CD4-positive, alpha-beta T cell treated with Interleukin-17A for 1 hour (primary cell): ENCODE measurements at places on chromosomes 1 and 21.

- no peak for DNase-seq
These were observed 481.3 kb downstream of the CAMTA1 start for GRCh38 chr1:7266561-7266960.

DNA sequence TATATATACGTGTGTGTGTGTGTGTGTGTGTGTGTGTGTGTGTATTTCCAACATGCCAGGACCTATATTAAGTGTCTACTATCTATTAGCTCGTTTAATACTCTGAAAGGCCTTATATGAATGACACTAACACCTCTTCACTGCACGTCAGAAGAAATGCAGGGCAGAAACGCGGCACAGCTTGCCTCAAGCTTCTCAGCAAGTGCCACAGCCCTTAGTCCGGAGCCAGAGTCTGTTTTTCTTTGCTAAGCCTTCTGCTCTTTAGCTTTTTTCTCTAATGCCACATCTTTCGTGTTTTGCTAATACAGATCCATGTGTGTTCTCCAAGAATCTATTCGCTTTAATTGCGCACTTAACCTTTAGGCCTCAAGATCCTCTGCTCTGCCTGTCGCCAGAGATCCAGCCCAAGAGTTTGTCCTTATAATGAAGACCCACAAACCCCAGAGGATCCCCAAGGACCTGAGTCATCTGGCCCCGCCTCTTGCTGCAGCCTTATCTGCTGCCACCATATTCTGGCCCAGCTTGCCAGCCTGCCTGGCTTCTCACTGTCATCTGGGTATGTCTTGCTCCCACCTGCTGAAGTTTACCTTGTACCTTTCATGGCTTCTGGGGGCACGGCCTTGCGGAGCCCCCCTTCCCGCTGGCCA lies 2.0 kb upstream of the TRIM58 start:
- no peak for DNase-seq

DNA sequence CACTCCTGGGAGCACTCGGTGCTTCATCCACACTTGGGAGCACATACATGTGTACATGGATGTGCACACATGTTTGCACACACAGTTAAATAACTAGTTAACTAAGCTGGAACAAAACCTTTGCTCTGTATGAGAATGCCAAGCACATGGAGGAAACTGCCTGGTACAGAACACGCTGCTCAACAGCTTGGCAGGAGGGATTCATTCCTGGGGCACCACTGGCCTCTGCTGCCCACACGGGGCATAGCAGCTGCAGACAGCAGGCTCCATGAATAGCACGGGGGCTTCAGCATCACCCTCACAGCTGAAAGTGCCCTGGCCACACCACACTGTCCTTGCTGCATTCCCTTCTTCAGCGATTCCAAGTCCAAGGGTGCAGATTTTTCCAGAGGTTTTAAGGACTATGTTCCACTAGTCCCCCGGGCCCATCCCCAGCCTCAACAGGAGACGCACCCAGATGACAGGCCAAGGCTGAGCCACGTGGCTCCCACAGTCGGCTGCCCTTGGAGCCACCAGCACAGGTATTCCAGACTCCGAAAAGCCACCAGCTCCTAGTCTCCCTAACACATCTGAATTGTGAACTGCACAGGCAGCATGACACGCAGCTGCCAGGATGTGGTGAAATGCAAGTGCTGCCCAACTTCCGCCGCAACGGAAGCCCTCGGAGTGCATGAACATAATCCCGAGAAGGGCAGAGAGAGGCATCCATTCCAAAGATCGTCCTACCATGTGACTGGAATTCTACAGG lies 16.9 kb downstream of the NPHP4 start:
- peak; percentile 63 for DNase-seq

- DNase-seq, result no peak
These were observed 30.7 kb upstream of the OPRD1 start for GRCh38 chr1:28781305-28781704.

- no peak for DNase-seq
These were observed 398.4 kb downstream of the ZP4 start for GRCh38 chr1:237492359-237492758.

GRCh38 chr1:63327417-63328054 lies 5.2 kb downstream of the FOXD3 start:
- DNase-seq, result peak; percentile 44

DNA sequence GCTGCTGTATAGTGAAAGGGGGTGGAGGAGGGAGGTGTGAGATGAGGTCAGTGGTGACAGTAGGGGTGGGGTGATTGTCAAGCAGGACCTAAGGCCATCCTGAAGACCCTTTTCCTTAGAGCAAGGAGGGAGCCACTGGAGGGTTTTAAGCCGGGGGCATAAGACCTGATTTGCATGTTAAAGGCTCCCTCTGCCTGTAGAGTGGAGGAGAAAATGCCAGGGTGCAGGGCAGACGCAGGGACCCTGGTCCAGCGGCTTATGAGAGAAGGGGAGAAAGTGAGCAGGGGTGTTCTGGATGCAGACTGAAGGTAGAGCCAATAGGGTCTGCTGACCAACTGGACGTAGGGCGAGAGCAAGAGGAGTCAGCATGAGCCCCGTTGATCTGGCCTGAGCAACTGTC lies 154.1 kb downstream of the TRABD2B start:
- no peak for DNase-seq

DNA sequence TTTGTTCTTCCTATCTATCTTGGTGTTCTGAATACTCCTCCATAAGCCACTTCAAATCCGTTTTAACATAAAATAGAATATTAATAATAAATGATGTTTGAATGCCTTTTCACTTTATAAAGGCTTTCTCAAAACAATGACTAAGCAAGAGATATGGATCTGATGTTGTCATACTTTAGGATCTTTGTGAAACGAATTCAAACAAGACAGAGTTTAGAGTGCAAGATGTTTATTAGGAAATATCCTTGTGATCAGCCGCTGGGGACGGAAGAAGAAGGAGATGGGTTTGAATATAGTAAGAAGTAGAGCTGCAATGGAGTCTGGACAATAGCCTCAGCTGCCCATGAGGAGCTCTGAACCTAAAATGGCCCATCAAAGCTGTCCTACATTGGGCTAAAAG lies 351.8 kb downstream of the NEGR1 start:
- no peak for DNase-seq

DNA sequence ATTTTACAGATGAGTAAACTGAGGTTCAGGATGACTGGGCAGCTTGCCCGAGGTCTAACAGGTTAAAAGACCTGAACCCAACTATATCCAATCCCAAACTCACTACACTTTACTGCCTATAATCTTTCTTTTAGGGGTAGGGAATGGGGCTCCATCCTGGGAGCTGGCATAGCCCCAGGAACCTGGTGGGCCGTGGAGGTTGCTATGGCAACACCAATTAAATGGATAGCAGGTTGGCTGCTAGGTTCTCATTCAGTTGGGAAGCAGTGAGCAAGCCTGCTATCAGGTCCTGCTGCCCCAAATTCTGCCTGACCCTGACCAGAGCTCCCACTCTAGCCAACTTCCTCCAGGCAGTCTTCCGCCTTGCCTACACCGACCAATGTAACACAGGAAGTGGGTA lies 40.9 kb downstream of the LRP8 start:
- DNase-seq, result no peak

- no peak for DNase-seq
These were observed 71.0 kb upstream of the ZP4 start for GRCh38 chr1:237961754-237962153.

DNA sequence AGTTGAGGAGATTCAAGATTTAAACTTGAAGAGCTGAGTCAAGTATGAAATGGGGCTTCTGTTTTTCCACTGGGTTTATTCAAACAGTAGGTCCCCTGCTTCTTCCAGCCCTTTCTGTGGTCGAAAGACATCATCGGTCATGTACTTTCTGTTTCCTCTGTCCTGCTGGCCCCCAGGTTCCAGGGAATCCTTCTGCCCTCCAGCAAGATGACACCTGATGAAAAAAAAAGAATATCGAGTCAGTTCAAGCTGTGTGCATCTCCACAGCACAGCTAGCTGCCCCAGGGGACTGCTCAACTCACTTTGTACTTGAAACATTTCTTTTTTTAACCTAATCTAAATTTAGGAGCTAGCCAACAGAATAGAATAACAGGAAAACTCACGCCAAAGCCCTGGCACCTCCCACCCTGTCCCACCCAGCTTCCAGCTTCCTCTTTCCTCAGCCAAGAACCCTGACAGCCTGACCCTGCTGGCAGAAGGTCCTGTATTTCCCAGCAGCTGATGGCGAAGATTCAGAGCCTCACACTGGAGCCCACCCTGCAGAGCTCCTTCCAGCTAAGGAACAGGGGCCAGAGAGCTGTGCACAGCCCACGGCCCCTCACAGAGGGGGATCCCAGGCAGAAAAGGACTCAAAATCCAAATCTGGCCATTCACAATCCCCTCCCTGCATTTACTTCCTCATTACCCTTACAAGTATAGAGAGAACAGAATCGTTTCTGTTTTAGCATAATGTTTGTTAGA lies 176.5 kb downstream of the PSMG1 start:
- no peak for DNase-seq

DNA sequence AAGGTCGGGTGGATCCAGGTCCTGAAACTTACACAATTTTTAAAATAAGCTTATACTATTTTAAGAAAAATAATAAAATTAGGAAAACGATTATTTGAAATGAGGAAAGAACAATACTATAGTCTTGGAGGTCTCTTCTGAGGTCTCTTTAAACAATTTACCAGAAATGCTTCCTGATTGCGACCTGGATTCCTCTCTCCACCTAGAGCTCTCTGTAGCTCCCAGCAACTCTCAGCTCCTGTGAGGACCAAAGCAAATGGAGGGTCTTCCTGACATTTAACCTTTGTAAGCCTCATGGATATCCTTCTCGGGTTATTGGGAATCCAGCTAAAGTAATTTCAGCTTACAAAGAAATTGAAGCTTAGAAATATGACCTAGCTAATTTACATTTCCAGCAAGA lies 886 bp downstream of the BTBD8 start:
- DNase-seq, result no peak

- DNase-seq, result no peak
These were observed 28.6 kb downstream of the CAMSAP2 start for GRCh38 chr1:200767321-200767720.

- DNase-seq, result no peak
These were observed 37.6 kb downstream of the PUM1 start for GRCh38 chr1:31027693-31028526.

DNA sequence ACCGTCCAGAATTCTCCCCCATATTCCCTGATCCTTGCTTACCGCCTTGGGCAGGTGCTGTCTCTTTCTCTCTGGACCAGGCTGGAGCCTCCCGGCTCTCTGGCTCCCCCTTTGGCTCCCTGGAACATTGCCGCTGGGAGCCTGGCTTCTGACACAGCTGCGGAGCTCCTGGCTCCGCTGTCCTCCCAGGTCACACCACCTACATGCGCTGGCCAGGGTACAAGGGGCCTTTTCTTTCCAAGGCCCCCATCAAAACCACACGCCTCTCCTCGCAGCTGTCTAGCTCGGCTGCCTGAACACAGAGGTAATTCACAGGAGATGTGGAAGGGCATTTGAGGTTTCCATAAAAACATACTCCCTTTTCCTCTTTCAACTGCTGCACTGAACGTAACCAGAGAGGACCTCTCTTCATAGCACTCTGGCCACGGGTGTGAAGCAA lies 7.5 kb upstream of the ZNF648 start:
- DNase-seq, result no peak

DNA sequence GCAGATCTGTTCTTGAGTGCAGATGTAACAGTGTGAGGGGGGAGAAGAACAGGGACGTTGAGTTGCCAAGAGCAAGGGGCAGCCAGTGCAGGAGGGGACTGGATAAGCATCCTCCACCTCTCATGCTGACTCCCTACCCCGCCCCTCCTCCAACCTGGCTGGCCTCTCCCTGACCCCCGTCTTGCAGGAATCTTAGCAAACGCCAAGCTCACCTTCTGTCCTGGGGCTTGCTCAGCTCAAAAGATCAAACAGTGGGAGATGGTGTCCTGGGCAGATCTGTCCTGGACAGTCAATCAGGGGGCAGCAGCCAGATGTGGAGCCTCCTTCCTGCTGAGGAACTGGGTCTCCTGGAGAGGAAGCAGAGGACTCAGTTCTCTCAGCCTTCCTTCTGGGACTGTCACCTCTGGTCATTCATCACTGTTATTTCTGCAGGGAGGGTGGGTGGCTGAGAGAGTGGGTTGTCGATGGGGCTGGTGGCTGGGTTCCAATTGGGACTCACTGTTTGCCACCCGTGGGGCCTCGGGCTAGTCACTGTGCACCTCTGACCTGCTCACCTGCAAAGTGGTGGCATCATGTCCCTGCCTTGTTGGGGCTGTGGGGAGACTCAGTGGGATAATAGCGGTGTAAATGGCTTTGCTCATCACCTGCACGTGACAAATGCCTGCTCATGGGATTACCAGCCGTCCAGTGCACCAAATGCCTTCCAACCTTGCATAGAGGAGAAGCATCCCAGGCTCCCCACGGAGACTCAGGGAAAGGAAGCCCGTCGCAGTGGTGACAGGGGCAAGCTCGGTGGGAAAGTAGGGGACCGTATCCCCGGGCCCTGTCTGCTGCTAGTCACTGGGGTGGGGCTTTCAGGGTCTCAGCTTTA lies 154.4 kb downstream of the PTPRU start:
- DNase-seq, result no peak

GRCh38 chr1:218101409-218101808 lies 183.7 kb upstream of the RRP15 start:
- DNase-seq, result no peak

- no peak for DNase-seq
These were observed 3.6 kb downstream of the MEGF6 start for GRCh38 chr1:3607703-3608065.

DNA sequence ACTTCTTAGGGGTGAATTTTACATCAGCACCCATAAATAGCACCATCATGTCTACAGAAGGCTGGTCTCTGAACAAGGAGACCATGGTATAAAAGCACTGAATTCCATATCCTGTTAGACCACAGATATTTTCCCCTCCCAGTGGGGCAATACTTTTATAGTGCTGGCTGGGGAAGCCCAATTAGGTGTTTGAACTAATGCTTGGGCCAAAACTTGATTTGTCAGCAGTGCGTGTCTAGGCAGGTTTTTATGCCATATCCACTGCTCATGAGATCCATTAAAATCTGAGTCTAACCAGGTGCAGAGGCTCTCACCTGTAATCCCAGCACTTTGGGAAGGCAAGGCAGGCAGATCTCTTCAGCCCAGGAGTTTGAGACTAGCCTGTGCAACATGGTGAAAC lies 623.0 kb downstream of the NPHP4 start:
- DNase-seq, result no peak

DNA sequence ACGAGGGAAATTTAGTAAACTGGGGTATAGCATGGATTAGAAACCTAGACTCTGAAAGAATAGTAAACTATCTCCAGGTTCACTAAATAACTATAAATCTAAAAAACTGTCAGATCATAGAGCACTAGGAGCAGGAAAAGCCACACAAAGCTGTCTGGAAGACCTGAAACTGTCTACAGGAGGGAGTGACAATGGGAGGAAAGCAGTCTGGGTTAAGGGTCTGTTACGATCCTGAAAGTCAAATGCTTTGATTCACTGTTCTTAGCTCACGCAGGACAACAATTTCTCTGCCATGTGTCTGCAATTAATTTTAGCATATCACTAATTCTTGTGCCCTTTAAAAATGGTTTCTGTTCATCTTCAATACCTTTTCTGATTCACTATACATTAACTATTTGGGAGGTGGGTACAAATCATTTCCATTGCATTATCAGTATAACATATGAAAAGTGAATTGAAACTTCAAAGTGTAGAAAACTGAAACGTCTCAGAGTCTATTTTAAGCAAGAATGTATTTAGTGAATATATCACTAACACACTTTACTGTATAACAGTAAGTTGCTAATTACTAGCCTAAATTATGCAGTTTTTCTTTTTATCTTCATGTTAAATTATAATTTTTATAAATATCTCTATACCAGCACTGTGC lies 18.4 kb downstream of the CEP170 start:
- DNase-seq, result no peak
